ENCODE measurements at places on chromosomes 11 and 22.

DNA sequence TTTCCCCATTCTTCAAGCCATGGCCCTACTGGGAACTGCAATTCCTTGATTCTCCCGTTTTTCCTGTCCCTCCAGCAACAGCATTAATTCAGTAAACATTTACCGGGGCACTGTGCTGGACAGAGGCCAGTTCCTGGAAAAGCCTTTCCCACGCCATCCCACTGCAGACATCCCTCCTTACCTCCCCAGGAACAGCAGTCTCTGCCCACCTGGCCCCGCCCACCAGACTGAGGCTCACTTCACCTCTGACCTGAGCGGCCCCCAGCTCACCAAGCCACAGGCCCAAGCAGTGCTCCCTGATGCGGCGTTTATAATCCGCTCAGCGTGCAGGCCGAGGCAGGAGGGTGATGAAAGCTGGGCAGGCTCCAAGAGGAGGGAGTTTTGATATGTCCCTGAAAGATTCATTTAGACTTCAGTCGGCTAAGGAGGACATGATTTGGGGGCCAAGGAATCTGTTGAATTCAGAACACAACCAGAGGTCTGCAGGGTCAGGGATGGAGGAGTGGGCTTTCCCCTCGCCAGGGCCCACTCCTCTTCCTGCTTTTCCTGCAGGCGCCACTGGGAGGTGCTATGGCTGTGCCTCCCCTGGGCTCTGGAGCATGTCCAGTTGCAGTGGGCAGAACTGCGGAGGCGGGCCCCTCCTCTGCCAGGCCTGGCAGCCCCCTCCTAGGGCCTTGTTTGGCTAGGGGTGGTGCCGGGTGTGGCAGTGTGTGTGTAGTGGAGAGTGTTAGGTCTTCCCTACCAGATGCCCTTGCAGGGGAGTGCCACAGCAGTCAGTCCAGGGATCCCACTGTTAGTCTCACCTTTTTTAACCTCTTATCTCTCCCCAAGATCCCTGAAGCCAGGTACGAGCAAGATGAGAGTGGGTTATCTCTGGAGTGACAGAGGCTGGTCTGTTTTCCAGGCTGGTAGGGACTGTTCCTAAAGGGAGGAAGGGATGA lies 1.4 kb upstream of the TAGLN start:
- no peak for DNase-seq

DNA sequence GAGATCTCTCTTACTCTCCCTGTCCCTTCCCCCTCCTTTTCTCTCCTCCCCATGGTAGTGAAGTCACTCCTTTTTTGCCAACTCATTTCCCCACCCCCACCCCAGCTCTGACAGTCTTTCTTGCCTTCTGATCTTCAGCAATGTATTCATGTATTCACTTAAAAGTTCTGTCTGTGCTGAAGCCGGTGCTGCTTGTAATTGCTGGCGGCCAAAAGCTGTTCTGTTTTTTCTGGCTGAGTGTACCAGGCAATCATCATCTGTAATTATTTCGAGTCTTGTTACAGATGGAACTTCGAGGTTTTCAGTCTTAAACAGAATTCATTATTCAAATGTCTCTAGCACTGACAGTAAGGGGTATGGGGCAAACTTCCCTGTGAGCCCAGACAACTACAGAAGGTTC lies 99.5 kb downstream of the SPATA19 start:
- no peak for DNase-seq

DNA sequence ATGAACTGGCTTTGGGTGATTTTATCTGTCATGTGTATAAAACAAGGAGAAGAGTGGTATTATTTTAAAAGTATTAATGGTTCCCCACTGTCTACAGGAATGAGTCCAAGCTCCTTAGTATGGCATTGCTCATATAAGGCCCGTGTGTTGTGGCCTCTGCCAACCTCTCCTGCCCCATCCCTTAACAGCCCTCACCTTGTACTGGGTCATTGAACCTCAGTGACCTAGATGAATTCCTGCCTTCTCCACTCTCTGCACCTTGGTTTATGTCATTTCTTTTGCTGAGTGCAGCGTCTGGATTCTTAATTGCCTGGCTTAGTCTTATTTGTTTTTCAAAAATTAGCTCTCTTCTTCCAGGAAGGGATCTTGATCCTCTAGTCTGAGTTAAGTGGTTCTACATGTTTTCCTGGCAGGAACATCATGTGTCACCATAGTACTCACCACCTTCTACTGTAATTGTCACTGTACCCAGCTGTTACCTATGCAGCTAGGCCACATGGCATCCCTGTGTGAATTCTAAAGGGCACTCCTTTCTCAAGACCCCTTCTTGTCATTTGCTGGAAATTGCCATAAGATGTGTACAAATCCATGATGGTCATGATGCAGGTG lies 36.2 kb upstream of the POGLUT3 start:
- DNase-seq: no peak

GRCh38 chr11:2891326-2892214 lies 6.0 kb upstream of the CDKN1C start:
- DNase-seq: no peak
